ENCODE measurements at places on chromosomes 1 and 21. TPM values are rescaled to one million over a fixed set of nuclear protein-coding genes. Genes with fewer than 3 reads are reported as not detected.

GJA4 gene
- polyA plus RNA-seq: not detected

GPR52 gene
- 0.10 TPM for polyA plus RNA-seq

DNA sequence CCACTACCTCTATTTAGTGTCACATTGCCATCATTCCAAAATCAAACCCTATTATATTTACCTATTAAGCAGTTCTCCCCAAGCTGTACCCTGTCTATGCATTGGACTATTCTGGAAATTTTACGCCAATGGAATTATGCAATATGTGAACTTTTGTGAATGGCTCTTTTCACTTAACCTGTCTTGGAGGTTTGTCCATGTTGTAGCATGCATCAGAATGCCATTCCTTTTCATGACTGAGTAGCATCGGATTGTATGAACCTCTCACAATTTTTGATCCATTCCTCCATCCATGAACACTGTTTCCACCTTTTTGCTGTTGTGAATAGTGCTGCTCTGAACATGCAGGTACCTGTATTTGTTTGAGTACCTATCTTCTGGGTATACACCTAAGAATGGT is 33.7 kb downstream of the FAM163A start:
- DNase-seq: no peak

DNA sequence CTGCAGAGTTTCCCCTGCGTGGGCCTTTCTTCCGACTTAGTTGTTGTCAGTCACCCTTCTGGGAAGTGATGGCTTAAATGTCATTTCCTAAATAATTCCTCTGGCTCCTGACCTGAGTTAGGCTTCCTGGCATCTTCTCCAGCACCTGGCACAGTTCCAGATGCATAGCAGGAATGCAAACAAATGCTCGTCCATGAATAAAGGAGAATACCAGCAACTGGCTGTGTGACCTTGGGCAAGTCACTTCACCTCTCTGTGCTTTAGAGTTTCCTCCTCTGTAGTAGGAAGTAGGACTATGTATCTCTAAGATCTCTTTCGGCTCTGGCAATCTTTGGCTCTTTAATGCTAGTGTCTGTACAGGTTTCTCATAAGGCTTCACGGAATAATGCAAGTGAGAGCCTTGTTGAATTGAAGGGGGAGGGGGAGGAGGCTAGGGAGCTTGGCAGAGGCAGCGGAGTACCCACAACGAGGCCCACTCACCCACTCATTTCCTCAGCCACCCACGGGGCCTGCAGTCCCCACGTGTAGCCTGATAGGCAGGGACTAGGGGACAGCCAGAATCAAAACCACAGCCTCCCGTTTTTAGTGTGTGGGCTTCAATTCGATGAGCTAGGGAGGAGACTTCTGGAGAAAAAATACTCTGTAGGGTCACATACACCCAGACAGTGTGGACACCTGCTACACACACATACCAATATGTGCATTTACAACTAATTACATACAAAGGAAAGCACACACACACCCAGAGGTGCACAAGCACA is 48.1 kb downstream of the TENT5C start:
- no peak for DNase-seq

DNA sequence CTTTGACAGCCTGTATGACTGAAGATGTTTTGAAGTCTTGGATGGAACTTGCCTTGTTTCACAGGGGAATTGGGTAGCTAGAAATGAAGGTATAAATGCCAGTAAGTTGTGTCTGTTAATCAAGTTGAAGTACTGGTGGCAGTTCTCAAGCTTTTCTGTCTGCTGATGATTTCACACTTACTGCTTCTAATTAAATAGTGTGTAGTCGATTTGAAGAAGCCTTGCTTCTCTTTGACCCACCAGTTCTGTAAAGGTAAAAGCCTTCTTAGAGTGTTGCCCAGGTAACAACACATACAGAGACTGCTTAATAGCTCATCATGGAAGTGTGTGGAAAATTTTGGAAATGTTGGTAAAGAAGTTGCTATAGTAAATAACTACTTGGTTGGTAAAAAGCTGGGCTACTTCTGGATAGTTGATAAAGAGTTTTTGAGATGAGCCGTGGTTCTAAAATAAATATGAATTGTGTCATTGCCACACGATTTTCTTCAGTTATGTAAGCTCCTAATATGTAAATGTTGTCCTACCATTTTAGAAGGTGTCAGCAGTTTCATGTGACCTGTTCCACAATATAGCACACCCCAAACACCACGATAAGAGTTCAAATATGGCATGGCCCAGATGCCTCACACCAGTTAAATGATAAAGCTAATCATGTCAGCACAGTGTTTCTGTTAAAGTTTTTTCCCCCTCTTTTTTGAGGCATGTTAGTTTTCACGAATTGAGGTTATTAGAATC is 7.4 kb downstream of the RABGAP1L start:
- DNase-seq: no peak

DNA sequence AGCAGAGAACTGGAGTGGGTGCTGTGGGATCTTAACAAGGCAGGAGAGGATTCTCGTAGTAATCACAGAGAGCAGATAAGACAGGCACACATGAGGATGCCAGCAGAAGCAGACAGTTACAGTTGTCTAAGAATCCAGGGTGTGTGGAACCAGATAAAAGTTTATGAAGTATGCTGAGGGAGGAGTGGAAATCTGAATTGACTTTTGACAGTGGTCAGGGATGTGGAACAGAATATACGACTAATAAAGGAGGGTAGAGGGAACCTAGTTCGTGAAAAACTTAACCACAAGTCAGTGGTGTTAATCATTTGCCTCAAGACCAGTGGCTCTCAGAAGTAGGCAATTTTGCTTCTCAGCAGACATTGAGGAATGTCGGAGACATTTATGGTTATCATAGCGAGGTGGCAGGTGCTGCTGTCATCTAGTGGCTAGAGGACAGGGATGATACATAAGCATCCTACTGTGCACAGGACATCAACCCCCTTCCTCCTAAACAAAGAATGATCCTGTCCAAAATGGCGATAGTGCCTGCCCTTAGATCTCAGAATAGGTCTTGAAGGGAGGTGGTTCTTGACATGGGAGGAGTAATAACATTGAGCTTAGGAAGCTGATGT is 3.0 kb downstream of the LRRC8D start:
- DNase-seq: no peak

Data from AG04450 (cell line).